Lower lobe of right lung (tissue), 2 donors: ENCODE measurements at places on chromosomes 1 and 21. TPM values are rescaled to one million over a fixed set of nuclear protein-coding genes. Genes with fewer than 3 reads are reported as not detected.

GRCh38 chr1:69479734-69480133, 88.0 kb upstream of the LRRC7 start:
- no peak for DNase-seq

- no peak for DNase-seq
Observed at GRCh38 chr1:220370041-220370700, 97.9 kb upstream of the RAB3GAP2 start.

GRCh38 chr1:181500636-181501035, 17.3 kb downstream of the CACNA1E start:
- DNase-seq, result no peak

CRP gene
- total RNA-seq, result not detected

GRCh38 chr1:26404641-26405040, 6.0 kb upstream of the LIN28A start:
- no peak for DNase-seq

DNA sequence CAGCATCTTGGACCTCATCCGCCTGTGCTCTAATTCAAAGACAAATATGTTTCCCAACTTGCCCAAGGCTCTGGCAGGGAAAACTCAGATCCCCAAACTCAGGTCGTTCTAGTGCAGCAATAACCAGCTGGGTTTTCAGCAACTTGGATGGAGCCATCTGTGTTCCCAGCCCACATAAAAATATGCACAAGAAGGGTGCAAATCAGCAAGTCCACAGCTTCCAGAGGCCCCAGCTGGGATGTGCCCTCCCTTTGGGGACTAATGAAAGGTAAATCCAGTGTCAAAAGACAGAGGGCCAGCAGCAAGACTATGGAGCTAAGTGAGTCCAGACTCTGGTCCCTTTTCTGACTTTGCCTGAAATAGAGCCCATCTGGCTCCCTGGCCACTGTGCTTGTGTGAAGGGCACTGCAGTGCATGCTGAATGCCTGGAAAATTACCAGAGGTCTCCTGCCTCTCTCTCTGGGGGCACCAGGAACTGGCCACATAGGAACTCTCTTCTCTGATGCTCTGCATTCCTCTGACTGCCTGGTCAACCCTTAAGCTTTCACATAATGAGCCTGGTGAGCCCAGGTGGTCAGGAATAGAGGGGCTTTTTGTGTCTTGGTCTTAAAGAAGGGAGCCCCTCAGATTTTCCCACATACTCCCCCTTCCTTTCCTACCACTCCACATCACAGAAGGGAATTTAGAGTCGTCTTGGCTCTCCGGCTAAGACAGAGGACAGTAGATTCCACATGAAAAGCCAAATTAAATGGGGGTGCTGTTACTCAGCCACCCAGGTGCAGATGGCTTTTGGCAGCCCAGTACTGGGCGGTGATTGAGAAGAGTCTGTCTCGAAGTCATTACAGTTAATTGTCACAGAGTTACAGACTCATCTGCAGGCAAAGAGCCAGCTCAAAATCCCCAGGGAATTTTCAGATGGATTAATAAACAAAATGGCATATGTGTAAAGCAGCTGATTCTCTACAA, 88.1 kb upstream of the C1orf21 start:
- no peak for DNase-seq

DNA sequence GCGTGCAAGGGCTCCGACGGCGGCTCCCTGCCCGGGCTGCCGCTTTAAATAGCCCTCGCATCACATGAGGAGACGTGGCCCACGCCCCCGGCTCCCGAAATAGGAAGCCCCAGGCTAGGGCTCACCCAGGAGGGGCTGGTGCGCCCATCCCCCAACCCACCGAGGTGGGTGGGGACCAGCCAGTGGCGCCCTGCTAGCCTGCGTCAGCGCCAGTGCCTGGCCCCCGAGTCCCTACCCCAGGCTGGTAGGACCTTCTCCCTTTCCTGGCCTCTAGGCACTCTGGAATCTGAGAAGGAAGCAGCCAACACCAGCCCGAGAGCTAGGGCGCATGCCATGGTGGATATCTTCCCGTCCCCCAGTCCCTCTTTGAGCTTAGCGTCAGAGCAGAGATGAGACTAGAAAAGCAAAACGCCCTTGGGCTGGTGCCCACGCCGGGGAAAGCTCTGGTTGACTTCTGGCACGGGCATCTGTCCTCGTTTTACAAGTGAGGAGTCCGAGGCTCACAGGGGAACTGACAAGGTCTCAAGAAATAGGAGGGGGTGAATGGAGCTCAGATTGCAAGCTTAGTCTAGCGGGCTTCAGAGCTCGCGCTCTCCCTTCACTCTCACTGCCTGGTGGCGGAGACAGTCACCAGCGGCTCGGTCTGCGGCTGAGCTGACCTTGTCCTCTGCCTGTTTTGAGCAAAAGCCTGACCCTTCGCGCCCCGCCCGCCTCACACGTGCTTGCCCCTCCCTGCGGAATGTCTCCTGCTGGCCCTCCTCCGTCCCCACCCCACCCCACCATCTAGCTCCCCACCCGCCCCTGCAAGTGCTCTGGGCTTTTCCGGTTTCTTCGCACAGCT, at the start of gene FABP3:
TSS of gene FABP3 (minus strand) at position 21 of the 841 bp plus-strand sequence. CDS start 62 bp downstream, outside the sequence.
- peak; percentile 88 for DNase-seq

ARHGEF16 gene
- 10.6 TPM for total RNA-seq

HCRTR1 gene
- not detected for total RNA-seq

TTC4 gene
- total RNA-seq, result 13.5 TPM

TLR5 gene
- total RNA-seq, result 26.6 TPM

GRCh38 chr1:192795916-192796618, 12.8 kb upstream of the RGS2 start:
- DNase-seq, result no peak
